Lower leg skin (tissue), 4 donors: ENCODE measurements at places on chromosomes 4 and X. TPM values are rescaled to one million over a fixed set of nuclear protein-coding genes. Genes with fewer than 3 reads are reported as not detected.

TKTL2 gene
- not detected for total RNA-seq

PAQR3 gene
- 17.5 TPM for total RNA-seq

PDCL2 gene
- total RNA-seq, result not detected

DNA sequence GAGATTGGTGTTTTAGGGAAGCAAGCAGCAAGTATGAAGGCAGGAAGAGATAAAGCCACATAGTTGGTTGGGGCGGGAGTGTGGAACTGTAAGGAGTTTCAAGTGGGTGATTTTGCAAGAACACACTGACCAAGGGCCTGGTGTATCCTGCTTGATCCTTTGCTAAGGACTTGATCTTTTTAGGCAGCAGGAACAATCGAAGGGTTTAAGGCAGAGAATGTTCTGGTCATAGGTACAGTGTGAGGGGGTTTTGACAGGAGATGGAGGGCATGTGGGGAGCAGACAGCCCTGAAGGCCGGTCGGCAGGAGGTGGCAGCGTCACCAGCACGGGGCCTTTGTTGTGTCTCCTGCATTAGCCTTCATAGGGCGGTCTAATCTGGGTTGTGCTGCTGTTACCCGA is 54.7 kb downstream of the FAM193A start:
- no peak for DNase-seq

DNA sequence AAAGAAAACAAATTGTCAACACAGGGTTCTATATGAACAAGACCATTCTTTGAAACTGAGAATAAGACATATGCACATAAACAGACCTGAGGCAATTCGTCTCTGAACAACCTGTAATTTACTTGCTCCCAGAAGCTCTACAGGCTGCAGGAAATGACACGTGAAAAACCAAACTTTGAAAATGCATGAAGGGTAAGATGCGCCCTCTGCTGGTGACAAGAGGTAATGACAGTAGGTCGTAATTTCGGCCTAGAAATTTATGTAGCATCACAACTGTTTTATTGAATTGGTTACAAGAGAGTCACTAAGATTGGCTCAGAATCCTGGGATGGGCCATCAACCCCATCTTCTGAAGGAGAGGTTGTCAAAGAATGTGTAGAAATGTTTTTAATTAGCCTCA is 276.5 kb downstream of the PPP4R3C start:
- no peak for DNase-seq

- no peak for DNase-seq
Observed at GRCh38 chr4:675980-676870, 1.9 kb downstream of the MYL5 start.

GRCh38 chr4:1047976-1048772 is 36.7 kb downstream of the FGFRL1 start:
- no peak for DNase-seq

DNA sequence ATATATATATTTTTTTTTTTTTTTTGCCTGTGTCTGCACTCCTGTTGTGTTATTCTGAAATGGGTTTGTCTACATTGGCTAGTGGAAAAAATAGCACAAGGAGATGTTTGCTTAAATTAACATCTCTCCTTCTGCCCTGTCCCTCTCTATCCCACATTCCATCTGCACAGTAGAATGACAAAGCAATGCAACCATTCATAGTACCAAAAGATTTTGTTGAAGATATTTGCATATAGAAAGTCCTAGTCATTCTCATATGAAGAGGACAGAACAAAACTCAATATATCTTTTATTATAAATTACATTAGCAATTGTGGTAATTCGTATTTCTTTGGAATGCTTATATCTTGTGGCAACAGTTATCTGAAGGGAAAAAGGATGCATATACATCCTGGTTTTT is 88.3 kb upstream of the AGA start:
- no peak for DNase-seq

DNA sequence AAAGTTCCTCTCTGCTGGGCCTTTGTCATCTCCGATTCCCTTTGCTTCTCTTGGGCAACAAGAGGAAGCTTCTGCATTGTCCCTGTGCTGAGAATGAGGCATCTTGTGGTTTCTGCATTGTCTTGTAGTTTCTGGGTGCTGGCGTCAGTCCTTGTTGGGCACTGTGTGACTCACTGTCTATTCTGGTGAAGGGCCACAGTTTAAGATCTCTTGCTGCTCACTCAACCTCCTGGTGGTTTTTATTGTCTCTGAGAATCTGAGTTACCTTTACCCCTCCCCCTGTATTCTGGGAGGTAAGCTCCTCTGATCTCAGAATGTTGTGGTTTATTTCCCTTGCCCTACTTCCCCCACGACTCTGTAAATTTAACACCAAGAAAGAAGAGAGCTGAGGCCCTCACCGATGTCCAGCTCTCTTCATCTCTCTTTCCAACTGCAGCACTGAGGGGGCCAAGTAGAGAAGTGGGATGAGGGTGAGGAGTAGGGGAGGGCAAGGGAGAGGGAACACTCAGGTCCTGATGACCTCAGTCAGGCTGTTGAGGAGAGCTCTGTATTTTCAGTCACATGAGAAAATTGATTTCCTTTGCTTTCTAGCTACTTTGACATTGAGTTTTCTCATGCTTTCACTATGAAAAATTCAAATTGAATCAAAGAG is 441.6 kb upstream of the PITX2 start:
- no peak for DNase-seq
